ENCODE measurements at places on chromosomes 16 and 17. TPM values are rescaled to one million over a fixed set of nuclear protein-coding genes. Genes with fewer than 3 reads are reported as not detected.

Gene SGCA
- not detected for total RNA-seq

- no peak overlapping the region for H3K4me3 ChIP-seq
- H3K4me1 ChIP-seq, result peaks cover 50% of the 10 kb centered on the region
- peak overlapping the region; percentile 1 for H3K27ac ChIP-seq
- H3K36me3 ChIP-seq, result peaks cover 22% of the 10 kb centered on the region
- no peaks in the 10 kb centered on the region for H3K27me3 ChIP-seq
- DNase-seq, result no peak
Measured at GRCh38 chr17:57666201-57666870, 78.8 kb downstream of the CCDC182 start.

DNA sequence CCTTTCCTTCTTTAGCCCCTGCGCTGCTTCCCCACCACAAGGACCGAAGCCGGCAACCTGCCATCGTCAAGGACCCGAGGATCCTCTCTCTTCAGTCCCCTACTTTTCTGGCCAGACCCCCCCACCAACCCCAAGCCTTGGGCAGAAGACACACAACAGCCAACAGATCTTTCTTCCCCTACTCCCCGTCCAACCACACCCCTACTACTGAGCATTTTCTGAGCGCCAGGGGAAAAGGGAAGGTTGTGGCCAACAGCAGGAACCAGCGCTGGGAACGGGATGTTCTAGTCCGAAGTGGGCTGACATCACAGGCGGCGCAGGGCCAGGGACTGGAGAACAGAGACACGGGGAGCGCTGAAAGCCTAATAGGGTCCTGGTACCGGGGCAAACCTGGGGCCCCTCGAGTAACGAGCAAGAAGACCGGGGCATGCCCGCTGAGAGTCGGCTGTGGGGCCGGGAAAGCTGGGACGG lies 528 bp downstream of the PER1 start:
- peaks cover 15% of the 10 kb centered on the region for H3K4me1 ChIP-seq
- H3K27ac ChIP-seq, result peak overlapping the region; percentile 91
- H3K36me3 ChIP-seq, result peaks cover 23% of the 10 kb centered on the region
- no peaks in the 10 kb centered on the region for H3K27me3 ChIP-seq
- no peak for DNase-seq

DNA sequence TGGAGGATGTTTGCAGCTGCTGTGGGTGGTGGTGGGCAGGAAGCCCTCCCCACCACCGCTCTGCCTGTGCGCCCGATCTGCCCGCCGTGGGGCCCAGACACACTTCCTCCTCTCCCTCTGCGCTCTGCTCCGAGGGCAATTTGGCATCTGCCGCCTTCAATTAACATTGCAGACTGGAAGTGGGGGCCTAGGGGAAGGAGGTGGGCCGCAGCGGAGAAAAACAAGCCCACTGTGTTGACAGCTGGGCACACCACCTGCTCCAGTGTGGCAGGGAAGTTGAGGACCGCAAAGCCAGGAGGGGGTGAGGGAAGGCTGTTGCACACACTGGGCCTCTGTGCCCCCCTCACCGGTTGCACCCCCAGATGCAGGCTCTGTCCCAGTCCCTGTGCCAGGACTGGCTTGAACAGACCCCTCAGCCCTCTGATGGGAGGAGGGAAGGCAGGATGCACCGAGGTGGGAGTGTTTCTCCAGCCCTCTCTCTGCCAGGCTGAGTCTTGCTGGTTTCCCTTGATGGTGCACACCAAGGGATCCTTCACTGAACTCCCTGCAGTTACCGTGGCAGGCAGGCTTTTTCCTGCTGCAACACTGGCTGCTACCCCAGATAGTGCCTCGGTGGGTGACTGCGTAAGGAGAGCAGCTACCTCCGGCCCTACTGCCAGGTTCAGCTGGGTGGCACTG lies 72.8 kb upstream of the MED9 start:
- H3K4me3 ChIP-seq, result peak overlapping the region; percentile 63
- H3K27ac ChIP-seq, result peak overlapping the region; percentile 89
- peak; percentile 71 for DNase-seq
- H3K36me3 ChIP-seq, result no peaks in the 10 kb centered on the region
- peaks cover 25% of the 10 kb centered on the region for H3K27me3 ChIP-seq

DNA sequence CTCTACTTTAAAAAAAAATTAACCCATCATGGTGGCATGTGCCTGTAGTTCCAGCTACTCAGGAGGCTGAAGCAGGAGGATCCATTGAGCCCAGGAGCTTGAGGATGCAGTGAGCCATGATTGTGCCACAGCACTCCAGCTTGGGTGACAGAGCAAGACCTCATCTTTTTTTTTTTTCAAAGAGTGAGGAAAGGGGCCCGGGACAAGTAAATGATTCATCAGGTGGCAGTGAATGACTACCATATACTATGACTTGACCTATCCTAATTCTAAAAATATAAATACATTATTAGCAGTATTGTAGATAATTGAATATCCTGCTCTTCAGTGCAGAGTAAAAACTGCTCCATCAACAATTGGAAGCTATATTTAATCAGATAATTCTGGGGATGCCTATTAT lies 55.3 kb downstream of the CLUH start:
- H3K27ac ChIP-seq, result no peak overlapping the region
- H3K27me3 ChIP-seq, result no peaks in the 10 kb centered on the region
- no peak for DNase-seq
- H3K36me3 ChIP-seq, result peaks cover 40% of the 10 kb centered on the region
- peaks cover 17% of the 10 kb centered on the region for H3K4me1 ChIP-seq

DNA sequence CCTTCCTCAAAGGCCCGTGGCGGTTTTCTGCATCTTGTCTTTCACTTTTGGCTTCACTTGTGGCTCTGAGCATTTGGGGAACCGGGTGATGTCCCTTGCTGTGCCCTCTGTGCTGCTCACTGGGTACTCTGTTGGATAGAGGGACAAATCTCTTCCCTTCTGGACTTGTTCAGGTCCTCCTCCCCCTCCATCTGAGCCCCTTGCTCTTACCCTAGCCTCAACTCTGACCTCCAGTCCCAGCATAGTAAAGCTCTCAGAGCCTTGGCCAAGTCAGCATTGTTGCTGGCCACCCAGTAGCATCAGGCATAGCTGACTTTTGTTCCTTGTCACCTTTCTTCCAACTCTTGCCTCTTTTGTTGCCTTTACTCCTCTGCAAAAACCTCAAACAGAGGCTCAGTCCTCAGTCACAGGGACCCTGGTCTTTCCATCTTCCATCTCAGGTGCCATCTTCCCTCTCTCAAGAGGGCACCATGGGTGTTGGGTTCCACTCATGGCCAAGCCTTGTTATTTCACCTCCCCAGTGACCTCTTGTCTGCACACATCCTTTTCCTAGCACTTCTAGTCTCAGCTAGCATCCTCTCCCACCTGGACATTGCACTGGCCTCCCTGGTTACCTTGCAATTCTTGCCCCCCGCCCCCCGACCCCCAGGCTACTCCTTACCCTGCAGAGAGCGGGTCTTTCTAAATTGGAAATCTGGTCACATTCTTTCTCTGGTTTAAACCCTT lies 393 bp upstream of the PSMB10 start:
- peak; percentile 93 for DNase-seq
- H3K4me3 ChIP-seq, result peak overlapping the region; percentile 100
- peak overlapping the region; percentile 99 for H3K27ac ChIP-seq

DNA sequence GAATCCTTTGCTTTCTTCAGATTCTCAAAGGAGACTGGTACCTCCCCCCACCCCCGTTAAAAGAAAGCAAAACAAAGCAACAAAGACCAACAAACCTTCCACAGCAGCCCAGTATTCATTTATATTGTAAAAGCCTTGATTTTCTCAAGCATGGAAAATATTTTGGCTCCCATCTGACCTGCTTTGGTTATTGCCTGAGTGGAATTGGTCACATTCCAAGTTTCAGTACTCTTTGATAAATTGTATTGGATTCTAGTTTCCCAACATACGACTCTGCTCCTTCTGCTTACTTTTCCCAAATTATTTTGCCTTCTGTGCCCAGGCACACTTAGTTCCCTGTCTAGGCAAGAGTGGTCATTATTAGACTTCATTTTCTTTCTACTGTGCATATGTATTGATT lies 1.3 kb downstream of the ABCC11 start:
- H3K27me3 ChIP-seq, result no peaks in the 10 kb centered on the region
- no peak overlapping the region for H3K27ac ChIP-seq
- peaks cover 10% of the 10 kb centered on the region for H3K36me3 ChIP-seq
- H3K4me3 ChIP-seq, result no peak overlapping the region

DNA sequence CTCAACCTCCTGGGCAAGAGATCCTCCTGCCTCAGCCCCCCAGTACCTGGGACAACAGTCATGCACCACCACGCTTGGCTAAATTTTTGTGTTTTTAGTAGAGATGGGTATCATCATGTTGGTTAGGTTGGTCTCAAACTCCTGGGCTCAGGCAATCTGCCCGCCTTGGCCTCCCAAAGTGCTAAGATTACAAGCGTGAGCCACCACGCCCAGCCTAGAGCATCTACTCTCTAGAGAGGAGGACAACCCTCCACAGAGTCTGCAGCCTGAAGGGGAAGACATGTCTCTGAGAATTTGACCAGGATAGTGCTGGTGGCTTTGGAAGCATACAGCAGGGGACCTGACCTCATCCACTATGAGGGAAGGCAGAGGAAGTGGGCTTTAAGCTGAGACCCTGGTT lies 4.7 kb upstream of the GRB2 start:
- peaks cover 2% of the 10 kb centered on the region for H3K27me3 ChIP-seq
- no peak for DNase-seq
- H3K27ac ChIP-seq, result peak overlapping the region; percentile 59
- peaks cover 48% of the 10 kb centered on the region for H3K4me1 ChIP-seq

Gene TMEM204
- total RNA-seq, result 35.6 TPM

DNA sequence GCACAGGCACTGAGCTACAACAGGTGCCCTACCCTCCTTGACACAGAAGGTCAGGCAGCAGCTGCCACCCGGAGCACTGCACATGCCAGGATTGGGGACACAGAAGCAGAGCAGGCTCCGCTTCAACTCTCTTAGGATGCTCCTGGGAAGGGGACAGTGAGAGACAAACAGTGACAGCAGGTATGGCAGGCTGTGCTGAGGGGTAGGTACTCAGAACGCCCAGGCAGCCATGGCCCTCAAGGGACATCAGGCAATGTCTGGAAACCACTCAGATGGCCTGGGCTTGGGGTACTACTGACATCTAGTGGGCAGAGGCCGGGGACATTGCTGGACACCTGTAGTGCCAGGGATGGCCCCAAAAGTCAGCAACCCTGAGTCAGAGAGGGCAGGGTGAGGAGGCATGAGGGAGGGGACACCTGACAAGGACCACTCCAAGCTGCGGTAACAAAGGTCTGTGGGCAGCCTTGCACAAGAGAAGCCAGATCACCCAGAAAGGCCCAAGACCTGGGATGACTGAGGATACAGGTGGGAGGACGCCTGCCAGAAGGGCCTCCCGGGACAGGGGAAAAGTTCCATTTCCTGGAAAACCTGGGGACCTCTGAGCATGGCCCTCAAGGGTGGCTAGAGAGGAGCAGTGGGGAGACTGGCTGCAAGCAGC lies 21.2 kb downstream of the PEMT start:
- H3K27me3 ChIP-seq, result no peaks in the 10 kb centered on the region
- DNase-seq, result no peak
- no peaks in the 10 kb centered on the region for H3K36me3 ChIP-seq
- no peak overlapping the region for H3K27ac ChIP-seq
- no peaks in the 10 kb centered on the region for H3K4me1 ChIP-seq

- H3K36me3 ChIP-seq, result no peaks in the 10 kb centered on the region
- DNase-seq, result no peak
- H3K27ac ChIP-seq, result no peak overlapping the region
- no peaks in the 10 kb centered on the region for H3K4me1 ChIP-seq
- no peaks in the 10 kb centered on the region for H3K27me3 ChIP-seq
Measured at GRCh38 chr16:51939378-51939871, 607.5 kb downstream of the TOX3 start.

DNA sequence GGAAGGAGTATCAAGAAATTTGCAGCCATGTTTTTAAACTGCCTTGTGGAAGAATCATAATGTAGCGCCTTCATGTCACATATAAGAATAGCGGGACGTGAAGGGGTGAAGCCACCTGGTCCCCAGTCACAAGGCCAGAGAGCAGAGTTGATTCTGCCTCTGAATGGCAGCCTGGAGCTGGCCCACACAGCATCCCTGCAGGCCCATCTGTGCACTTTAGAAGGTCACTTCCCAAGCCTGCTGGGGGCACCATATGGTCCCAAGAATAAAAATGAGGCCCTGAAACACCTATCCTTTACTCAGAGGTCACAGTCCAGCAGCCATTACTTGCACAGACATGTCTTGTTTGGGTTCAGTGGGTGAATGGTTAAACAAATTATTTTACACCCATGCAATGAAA lies 15.0 kb downstream of the CD300E start:
- no peak for DNase-seq
- H3K4me1 ChIP-seq, result peaks cover 20% of the 10 kb centered on the region
- no peaks in the 10 kb centered on the region for H3K36me3 ChIP-seq

GRCh38 chr17:48238933-48239602 lies 131.5 kb downstream of the SNX11 start:
- H3K36me3 ChIP-seq, result peaks cover 22% of the 10 kb centered on the region
- H3K27me3 ChIP-seq, result no peaks in the 10 kb centered on the region
- H3K27ac ChIP-seq, result no peak overlapping the region
- no peak overlapping the region for H3K4me3 ChIP-seq
- H3K4me1 ChIP-seq, result peaks cover 61% of the 10 kb centered on the region

- peaks cover 2% of the 10 kb centered on the region for H3K27me3 ChIP-seq
- no peak overlapping the region for H3K27ac ChIP-seq
- H3K4me1 ChIP-seq, result peaks cover 3% of the 10 kb centered on the region
Measured at GRCh38 chr17:4519361-4519788, 20.7 kb downstream of the SPNS2 start.

GRCh38 chr16:11688520-11688886 lies 20.2 kb downstream of the SNN start:
- H3K27ac ChIP-seq, result no peak overlapping the region
- H3K4me1 ChIP-seq, result peaks cover 11% of the 10 kb centered on the region
- H3K27me3 ChIP-seq, result no peaks in the 10 kb centered on the region
- H3K36me3 ChIP-seq, result peaks cover 75% of the 10 kb centered on the region
- H3K4me3 ChIP-seq, result no peak overlapping the region

All from activated CD8-positive, alpha-beta T cell treated with anti-CD3 and anti-CD28 coated beads, Interleukin-2, amount 10 ng/mL, durations not matched to agents 7 days and 5 days (primary cell).